ENCODE measurements at places on chromosomes 13 and 19.

- DNase-seq: no peak
Observed at GRCh38 chr13:53873558-53873957, 844.9 kb downstream of the OLFM4 start.

DNA sequence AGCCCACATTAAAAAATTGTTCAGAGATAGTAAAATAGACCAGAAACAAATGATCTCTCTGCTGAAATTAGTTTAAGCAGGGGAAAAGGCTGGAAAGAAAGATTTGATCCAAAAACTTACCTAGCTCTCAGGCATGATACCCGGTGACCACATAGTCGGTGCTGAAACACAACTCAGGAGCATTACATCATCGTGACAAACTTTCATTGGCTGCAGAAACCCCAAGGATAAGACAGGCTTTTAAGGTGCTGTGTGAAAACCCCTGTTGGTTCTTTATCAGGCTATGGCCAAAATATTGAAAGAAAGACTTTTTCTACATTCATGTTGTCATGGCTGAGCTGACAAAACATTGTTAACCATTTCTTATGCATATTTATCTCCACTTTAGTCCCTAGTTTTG is 171.7 kb upstream of the KLF12 start:
- no peak for DNase-seq

DNA sequence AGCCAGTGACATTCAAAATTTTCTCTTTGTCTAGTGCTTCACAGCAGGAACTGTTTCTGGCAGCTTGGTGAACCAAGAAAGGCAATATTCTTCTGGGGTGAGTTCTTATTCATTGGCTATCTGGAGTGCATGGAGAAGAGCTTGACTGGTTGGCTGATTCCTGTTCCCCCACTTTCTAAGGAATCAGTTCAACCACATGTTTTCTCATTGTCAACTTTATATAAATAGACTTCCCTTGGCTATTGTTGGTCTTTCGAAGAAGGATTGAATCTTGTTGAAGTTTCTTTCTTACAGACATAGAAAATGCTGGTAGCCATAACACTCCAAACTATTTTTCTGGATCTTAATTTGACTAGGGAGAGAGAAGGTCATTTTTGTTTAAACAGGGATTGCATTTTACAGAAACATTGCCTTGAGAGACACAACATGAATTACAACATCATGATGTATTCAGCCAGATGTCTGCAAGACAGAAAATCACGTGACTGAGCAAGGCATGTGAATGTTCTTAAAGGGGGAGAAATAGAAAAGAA is 85.2 kb downstream of the EDNRB start:
- DNase-seq: peak; percentile 65

DNA sequence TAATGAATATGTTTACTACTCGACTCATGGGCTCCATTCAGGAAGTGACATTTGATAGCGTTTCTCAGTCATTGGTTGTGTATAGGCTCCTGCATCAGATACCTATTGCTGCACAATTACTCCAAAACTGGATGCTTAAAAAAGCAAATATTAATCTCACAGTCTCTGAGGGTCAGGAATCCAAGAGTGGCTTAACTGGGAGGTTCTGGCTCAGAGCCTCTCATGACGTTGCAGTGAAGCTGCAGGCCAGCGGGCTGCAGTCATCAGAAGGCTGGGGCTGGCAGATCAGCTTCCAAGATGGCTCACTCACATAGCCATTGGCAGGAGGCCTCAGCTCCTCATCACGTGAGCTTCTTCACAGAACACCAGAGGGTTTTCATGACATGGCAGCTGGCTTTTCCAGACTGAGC is 525.1 kb upstream of the NBEA start:
- no peak for DNase-seq
